ENCODE measurements at places on chromosomes 1 and 21.

DNA sequence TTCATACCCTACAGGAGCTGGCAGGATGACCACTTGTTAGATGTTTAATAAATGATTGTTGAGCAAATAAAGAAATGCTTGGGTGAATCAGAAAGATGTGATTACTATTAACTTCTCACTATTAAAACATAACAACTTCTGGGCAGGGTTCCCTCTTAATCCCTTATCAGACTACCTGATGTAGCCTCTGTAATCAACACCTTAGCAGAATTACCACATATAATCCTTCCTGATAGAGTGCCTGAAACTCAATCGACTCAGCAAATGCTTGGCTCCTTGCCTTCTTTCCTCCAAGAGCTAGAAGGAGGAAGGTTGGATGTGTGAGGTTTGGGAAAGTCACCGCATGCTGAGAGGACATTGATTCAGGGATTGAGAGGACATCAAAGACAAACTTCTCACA lies 34.8 kb upstream of the DSCAM start:
- no peak for DNase-seq

DNA sequence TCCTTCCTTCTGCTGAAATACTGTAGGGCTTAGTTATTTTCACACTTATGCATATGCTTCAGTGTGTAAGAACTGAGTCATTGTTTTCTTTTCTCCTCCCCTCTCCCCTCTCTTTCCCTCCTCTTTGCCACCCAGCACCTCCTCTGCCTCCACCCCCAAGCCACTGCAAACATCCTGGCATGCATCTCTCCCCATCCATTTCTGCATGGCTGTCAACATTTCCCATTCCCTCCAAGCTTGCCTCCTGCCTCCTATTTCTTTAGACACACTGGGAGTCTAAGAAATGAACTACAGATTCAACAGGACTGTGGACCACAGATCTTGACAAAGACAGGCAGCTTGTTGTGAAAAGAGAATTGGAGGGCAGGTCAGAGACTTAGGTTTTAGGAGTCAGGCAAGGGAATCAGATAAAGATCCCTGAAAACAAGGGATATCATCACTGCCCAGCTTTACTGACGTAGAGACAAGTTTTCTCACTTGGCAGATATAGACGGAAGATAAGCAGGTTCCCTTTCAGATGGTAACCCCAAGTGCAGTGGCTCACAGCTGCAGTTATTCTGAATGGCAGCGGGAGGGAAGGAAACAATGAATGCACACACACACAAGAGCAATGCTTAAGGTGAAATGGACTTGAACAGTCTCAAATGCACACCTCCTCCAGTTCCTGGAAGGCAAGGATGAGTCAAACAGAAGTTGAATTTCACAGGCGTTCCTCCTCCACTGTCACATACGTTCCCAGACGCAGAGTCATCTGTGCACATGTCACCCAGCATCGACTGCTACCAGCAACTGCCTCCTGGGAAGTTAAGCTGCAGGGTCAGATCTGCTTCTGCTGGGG lies 56.1 kb downstream of the HIVEP3 start:
- peak; percentile 53 for DNase-seq

DNA sequence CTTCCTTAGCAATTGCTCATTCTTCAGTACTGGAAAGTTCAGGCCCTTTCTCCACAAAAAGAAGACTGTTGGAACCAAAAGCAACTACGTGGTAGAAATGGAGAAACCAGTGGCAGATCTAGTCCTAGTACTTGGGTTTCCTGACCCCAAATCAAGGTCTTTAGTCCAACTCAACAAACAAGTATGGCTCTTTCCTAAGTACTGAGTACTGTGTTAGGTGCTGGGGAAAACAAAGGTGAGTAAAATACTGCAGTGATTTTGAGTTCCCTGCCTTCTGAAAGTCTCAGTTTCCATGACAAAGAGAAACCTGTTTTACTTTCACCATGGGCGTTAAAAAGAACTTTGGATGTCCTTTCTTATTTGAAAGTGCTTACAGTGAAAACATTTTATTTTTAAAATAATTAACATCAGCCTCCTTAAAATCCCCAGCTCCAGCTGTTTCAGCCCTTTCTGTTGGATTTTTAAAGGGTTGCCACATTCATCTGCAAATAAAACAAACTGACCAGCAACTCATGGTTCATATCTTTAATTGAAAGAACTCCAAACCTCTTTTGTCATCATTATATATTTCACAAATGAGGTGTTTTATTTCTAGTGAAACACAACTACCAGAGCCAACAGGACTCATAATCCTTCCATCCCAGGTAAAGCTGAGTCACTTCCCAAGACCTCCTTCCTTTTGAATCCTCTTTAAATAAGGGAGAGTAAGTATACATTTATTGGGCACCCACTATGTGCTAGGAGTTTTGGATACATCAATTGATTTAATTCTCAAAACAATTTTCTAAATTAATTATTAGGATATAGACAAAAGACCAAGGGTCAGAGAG lies 35.4 kb downstream of the PLPP3 start:
- DNase-seq, result no peak

DNA sequence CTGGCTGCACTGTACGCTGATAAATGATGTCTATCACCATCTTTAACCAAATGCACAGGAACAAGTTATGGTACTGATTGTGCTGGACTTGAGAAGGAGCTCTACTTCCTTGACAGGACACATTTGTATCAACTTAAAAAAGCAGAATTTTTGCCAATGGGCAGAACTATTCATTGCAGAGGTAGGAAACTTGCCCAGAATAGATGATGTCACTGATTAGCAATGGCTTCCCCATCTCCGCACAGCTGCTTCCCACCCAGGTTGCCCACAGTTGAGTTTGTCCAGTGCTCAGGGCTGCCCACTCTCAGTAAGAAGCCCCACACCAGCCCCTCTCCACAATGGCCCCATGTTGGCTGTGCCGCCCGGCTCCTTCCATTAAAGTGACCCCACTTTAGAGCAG lies 33.4 kb downstream of the CAPN2 start:
- no peak for DNase-seq

- no peak for DNase-seq
Measured at GRCh38 chr21:28455253-28455600, 537.5 kb downstream of the LTN1 start.

- no peak for DNase-seq
Measured at GRCh38 chr21:41403966-41404365, 22.1 kb upstream of the MX1 start.

GRCh38 chr1:38964140-38964548 lies 22.5 kb upstream of the RHBDL2 start:
- DNase-seq, result no peak

GRCh38 chr1:223010582-223011504 lies 132.2 kb downstream of the TLR5 start:
- no peak for DNase-seq

GRCh38 chr1:229323201-229323600 lies 19.6 kb downstream of the CCSAP start:
- no peak for DNase-seq

- DNase-seq, result no peak
Measured at GRCh38 chr21:33495743-33496142, 4.2 kb upstream of the DNAJC28 start.

GRCh38 chr1:184971522-184972265 lies 2.6 kb downstream of the NIBAN1 start:
- DNase-seq, result no peak

DNA sequence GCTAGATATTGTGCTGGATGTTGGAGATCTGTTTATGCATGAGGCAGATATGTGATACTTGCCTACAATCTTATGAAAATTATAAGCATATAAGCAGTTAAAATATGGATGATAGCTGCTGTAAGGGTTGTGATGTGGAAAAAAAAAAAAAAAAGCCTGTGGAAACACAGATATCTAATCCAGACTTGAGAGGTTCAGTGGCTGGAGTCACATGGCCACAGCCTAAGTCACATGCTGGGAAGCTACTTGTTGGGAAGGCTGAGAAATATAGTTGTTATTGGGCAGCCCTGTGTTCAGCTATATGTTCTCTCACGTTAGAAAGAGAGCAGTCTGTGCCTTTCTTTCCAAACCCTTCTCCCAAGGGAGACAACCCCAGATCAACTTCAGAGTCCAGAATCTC lies 15.1 kb downstream of the RAVER2 start:
- DNase-seq, result no peak

DNA sequence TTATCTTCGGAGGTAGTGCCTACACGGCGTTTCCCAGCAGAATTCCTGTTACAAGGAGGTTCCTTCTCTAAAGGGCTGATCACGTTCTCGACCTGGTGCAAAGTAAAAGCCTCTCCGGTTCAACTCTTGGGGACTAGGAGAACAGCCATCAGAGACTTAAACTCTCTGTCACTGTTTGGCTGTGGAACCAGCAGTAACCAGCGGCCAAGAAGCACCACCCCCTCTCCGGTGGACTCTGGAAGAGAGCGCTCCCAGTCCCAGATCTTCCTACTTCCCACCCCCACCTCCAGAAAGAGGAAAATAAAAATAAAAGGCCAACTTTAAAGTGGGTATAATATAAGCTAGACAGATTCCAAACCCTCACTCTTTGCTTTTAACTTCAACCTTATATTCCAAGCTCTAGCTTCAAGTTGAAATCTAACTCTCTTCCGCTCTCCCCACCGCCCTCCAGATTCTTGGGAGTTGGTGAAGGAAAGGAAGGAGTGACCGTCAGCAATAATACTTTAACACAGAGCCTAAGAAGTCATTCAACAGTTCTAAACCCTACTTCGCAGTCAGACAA lies 2.9 kb downstream of the BRINP3 start:
- no peak for DNase-seq

DNA sequence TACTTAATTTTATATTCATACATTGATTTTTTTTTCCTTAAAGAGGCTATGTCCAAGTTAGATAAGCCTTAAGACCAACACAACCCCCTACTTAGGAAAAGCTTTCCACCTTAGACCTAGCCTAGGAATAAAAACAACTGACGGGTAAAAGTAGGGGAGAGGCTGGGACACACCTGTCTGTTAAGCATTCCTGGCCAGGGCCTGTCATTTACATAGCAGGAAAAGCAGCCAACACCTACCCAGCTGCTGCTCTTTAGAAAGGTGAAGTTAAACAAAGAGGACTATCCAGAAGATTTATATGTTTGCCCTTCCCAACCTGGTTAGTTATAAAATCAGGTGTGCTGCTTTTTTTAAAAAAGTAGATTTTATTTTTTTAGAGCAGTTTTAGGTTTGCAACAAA lies 29.1 kb upstream of the SAMD13 start:
- DNase-seq, result no peak

DNA sequence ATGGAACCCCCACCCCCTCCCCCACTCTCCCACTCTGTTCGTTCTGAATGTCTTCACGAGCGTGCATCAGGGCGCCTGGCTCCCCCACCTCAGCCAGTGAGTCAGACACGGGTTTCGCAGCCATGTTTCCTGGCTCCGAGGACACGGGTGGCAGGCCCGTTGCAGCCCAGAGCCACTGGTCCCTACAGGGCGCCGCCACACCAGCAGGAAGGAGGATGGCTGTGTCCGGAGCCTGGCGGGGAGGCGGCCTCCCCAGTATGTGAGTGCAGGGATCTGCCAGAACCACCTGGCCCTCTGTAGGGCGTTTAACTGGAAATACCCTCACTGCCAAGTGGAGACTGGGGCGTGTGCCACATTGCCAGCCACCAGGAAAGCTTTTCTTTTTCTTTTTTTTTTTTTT lies 18.5 kb downstream of the CSTB start:
- DNase-seq, result no peak
